ENCODE measurements at places on chromosomes 3 and 15.

- DNase-seq = no peak
Measured at GRCh38 chr3:36881735-36882134, 63.1 kb downstream of the TRANK1 start.

DNA sequence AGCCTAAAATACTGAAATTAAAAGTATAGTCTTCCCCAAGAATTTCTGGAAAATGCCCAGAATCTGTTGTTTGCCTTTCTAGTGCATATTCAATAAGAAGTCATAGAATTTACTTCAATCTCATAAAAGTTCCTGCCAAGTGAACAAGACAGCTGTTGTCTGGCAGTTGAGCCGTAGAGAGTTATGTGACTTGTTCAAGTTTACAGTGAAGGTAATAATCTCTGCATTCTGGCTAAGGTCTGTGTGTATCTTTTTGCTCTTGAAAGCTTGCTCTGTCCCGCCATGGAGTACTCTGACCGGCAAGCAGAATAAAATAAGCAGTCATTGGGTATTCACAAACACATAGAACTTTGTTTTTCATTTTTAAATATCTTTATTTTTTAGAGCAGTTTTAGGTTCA lies 77.8 kb downstream of the GHSR start:
- no peak for DNase-seq

DNA sequence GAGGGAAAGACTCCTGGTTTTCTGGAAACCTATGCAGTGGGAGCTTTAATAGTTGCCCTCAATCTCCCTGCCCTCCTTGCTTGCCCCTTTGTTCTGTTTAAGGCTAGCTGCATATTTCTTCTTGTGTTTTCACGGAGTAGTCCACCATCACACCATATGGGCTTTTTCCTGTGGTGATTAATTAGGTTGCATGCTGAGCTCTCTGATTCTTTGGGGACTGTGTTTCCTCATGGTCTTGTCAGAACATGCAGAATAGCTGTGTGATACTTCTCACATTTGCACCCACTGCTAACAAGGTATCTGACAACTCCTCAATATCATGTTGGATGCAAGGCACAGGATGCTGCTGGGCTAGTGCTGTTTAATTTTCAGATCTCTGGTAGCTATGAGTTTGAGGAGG lies 139.6 kb downstream of the PTPRG start:
- DNase-seq = no peak

DNA sequence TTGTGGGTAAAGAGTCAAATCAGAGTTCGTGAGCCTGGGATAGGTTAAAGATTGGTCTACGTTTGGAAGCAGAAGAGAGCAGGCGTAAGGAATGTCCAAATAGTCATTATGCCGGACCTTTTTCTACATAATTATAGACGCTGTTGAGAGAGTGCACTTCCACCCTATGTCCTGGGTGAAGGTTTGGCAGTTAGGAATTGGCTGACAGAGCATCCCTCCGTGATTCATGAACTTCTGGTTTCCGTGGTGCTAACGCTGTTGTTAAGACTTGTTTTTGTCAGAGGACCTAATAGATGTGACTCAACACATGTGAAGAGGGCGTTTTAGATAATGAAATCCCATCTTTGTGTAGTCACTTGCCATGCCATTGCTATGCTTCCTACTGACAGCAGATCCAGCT lies 1.1 kb downstream of the EAF1 start:
- DNase-seq = peak; percentile 5

- no peak for DNase-seq
Measured at GRCh38 chr3:28308196-28308595, 40.3 kb upstream of the ZCWPW2 start.

- no peak for DNase-seq
Measured at GRCh38 chr3:79661896-79662295, 105.9 kb downstream of the ROBO1 start.

GRCh38 chr3:120102232-120102631 lies 8.0 kb upstream of the GSK3B start:
- no peak for DNase-seq

- no peak for DNase-seq
Measured at GRCh38 chr3:111594205-111594604, 941 bp downstream of the ZBED2 start.

GRCh38 chr15:23072633-23073032 lies 33.3 kb upstream of the TUBGCP5 start:
- no peak for DNase-seq

DNA sequence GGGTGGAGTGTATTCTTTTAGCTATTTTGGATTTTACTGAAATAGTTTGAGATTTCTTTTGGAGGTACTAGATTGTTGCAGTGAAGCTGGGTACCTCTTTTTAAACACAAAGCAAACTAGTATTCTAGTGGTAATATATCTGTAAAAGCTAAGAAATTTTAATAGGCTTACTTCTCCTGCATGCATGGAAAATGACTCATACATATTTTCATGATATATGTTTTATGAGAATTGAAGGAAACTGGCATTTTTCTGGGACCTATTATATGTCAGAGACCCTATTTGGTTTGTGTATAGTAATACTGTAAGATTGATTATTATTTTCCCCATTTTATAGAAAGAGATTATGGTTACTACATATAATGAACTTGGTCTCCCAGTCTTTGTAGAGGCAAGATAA lies 851.0 kb downstream of the DIPK2A start:
- no peak for DNase-seq
